ENCODE measurements at places on chromosomes 12 and 14.

GRCh38 chr12:44381341-44381740 is 494.8 kb downstream of the NELL2 start:
- no peak for DNase-seq

DNA sequence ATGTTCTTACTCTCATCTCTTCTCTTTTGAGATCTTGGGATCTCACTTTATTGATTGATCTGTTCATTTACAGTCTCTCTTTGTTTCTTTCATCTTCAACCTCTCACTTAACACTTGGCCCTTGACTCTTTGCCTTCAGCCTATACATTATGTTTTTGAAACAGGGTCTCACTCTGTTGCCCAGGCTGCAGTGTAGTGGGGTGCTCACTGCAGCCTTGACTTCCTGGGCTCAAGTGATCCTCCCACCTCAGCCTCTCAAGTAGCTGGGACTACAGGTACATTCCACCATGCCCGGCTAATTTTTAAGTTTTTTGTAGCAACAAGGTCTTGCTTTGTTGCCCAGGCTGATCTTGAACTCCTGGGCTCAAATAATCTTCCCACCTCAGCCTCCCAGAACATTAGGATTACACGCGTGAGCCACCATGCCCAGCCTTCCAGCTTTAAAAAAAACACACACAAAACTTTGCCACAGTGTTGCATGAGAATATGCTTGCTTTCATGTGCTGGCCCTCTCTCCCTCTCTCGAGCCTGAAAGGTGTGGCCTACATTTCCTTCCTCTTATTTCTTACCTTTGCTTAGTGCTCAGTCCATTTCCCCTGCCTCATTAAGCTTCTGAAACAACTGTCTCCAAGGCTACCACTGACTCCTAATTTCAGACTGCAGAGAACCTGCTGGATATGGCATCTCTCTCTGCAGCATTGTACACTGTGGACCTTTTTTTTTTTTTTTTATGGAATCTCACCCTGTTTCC is 9.9 kb downstream of the DIP2B start:
- DNase-seq = no peak

DNA sequence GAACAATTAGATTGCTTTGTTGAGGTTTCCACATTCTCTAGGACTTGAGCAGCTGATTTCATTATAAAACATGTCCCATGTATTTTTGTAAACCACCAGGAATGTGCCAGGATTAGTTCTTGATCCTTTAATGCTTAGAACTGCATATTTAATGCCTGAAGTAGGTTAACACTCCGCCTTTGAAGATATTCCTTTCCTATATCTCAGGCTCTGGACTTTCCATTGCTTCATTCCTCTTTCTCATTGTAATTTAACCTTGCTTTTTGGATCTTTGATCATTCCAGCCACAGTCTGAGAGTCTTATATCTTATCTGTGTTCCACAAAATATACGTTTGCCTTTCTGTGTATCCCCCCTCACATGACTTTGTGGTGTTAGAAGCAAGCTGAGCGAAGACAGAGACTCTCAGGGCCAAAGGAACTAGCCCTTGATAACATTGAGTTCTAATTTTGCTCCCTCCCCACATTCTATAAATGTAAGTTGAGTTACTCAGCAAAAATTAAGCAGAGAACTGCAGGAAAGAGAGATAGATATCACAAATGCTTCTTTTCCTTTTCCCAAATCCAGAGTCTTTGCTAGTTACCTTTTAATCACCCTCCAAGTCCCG is 2.4 kb upstream of the CLEC1B start:
- DNase-seq = no peak

- DNase-seq = peak; percentile 15
Observed at GRCh38 chr12:122003651-122004611, 17.8 kb upstream of the BCL7A start.

DNA sequence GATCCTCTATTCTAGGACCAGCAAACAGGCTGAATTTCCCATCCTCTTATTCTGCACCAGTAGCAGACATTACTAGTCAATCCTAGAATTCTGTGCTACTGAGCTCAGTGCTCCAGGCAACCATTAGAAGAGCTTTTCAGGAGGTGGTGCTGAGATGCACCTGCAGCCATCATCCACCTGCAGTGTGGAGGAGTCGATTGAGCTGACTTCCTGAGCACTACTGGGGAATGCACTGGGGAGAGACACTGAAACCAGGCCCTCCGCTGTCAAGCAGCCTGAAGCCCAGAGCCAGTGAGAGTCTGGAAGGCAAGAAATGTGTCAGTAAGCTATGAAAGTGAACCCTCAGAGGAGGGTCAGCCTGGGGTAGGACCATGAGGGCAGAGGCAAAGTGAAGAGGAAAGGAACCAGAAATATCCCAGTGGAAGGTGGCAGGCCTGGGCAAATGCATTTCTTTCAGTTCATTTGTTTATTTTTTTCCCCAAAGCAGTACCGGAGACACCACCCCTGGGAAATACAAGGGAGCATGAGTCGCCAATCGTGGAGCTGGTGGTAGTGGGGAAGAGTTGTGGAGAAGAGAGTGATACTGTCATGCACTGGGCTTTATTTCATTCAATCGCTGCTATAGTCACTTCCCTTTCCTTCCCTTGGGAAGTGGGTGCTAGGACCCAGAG is 23.0 kb upstream of the SERPINA4 start:
- no peak for DNase-seq

- DNase-seq = no peak
Observed at GRCh38 chr12:24487606-24488005, 461.3 kb downstream of the BCAT1 start.

- DNase-seq = no peak
Observed at GRCh38 chr14:66237741-66238140, 248.4 kb upstream of the CCDC196 start.

DNA sequence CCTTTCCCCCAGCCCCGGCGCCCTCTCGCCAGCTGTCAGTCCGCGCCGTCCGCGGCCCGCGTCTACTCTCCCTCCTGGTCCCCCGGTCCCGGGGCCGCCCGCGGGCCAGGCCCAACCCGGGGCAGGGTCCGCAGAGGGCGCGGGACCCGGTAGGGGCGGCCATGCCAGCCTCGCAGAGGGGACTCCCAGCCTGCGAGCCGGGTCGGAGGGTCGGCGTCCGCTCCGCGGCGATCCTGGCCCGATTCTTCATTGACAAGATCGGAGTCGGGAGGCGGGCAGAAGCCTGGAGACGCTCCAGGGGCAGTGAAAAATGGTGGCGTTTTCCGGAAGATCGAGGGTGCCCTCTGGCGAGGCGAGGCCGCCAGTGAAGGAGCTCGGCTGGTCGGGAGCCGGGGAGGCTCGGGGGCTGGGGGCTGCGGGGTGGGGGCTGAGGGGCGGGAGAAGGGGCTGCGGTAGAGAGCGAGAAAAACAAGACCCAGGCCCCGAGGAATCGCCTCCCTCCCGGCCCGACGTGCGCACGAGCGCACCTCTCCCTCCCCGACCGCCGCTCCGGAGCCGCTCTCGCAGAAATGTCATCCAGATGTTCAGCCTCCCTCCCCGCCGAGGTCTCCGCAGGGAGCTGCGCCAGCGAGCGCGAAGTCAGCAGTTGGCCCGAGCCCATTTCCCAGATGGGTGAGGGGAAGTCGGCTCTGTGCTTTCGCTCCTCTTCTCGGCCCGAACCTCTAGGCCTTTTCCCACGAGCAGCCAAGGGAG is 647 bp upstream of the TGFB3 start:
- DNase-seq = no peak

DNA sequence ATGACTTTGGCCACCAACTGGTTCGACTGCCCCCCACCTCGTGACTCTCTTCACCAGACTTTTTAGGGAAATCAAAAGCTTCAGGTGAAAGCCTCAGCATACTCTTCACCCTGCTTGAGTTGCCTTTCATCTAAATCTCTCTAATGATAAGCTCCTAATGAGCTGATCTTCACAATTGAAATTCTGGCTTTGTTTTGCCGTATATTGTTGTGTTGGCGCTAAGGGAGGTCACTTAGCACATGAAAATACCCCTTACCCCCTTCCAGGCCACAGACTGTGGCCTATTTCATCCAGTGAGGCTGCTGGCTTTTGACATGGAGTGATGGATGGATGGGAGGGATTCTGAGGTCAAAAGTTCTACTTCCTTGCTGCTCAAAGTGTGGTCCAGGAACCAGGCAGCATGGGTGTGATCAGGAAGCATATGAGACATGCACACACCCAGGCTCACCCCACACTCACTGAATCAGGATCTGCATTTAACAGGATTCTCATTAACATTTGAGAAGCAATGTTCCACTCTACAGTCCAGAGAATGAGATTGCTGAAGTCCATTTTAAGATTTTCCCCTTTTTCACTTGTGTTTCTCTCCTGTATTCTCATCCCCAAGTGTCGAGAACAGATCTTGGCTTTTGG is 131.4 kb downstream of the DACT1 start:
- no peak for DNase-seq

GRCh38 chr12:65984227-65984479 is 146.4 kb downstream of the LLPH start:
- DNase-seq = no peak

DNA sequence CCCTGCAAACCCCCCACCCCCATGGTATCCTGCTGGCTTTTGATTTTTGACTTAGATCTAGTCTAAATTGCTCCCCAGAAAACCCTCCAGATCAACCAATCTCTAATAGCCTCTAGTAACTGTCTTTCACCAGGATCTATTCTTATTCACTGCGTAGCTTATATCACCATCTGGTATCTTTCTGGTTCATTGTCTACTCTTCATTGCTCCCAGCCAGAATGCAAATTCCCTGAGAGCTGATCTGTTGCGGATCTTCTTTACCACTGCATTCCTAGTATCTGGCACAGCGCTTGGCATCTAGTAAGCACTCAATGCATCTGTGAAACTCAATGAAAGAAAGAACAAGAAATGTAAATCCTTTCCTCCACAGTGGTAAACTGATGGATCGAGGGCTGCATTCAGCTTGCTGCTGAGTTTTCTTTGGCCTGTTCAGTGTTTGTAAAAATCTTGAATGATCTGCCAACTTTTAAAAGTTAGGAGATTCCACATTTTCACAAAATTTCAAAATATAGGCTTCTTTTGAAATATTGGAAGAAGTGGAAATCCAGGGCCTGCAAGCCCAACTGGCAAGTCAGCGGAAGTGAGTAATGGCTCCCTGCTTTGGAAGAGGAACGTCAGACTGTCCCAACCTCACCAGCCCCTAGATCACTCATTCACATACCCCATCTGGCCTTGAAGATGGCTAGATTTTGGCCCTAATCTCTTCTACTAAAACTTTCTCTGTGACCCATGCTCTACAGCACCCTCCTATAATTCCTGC is 274.2 kb downstream of the SSPN start:
- no peak for DNase-seq

DNA sequence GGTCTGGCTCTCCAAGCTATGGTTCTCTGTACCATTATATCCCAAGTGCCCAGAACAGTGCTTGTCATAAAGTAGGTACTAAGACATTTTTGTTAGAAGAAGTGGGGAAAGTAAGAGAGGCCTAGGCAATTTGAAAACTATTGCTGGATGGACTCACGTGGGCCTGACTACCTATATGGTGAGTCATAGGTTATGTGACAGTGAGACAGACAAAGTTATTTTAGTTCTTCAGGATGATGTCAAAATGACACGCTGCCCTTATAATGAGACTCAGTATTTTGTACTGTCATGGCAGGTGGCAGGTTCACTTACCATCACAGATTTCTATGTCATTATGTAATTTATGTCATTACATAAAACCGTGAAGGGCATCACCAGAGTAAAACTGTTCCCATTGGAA is 53.1 kb downstream of the PARP11 start:
- DNase-seq = no peak

DNA sequence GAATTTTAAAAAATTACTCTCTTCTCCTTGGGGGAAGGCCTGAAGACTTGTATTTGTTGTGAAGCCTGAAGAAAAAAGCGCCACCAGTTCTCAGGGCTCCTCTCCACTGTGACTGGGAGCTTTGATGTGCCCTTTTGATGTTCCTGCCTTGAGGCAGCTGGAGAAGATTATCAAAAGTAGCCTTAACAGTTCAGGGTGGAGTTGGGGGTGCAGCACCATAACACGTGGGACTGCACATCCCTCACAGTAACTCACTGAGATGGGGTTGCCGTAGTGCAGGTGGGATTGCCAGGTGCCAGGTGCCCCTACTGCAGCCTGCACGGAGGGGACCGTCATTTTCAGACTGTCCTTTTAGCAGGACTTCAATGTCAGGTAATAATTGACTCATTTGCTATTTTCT is 474.1 kb downstream of the ETNK1 start:
- no peak for DNase-seq

- no peak for DNase-seq
Observed at GRCh38 chr14:51321036-51321435, 81.0 kb downstream of the TMX1 start.

DNA sequence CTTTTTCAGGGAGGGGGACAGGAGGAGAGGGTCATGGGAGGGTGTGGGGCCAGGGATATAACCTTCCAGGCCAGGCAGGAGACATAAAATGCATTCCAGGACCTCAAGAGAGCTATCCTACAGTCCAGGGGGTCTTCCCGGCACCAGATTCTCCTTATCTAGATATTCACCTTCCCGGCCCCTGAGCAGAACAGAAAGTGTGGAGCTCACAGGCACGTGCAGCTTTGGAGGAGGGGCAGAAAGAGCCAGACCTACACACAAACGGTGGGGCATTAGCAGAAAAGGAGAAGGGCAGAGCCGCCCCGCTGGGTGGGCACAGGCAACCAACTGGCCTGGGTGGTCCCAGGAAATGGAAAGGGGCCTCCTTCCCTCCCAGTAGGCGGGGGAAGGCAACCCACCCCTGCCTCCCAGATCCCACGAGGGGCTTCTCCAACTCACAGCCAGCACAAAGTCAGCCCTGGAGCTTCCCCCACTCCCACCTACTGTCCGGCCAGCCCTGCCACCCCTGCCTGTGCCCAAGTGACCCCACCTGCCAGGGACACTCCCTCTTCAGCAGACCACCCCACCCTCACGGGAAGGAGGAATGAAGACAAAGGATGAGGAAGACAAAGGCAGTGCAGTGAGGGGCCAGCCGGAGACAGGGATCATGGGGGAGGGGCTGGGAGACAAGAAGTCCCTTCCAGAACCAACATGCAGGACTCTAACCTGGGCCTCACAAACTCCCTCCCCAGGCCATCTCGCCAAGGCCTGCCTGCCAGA is 33.3 kb downstream of the CCDC85C start:
- DNase-seq = no peak

GRCh38 chr12:90299121-90299520 is 590.5 kb upstream of the ATP2B1 start:
- DNase-seq = no peak

GRCh38 chr14:23130871-23131270 is 11.8 kb upstream of the CEBPE start:
- DNase-seq = no peak

DNA sequence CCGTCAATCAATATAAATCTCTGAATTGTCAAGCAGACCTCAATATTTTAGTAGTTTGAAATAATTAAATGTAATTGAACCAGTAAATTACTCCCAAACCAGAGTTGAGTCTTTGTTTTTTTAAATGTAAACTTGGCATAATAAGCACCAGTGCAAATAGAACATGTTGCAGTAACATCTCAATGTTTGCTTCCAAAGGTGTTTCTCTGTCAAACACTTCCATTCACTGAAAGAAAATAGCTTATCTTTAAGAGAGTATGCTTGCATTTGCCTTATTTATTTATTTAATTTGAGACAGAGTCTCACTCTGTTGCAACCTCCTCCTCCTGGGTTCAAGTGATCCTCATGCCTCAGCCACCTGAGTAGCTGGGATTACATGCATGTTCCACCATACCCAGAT is 39.9 kb upstream of the EGLN3 start:
- DNase-seq = no peak

All from NK-92 treated with Interleukin-12 subunit alpha and Interleukin-12 subunit beta, amount 100 ng/mL, for 24 hours (cell line).